IMR-90 (cell line): ENCODE measurements at places on chromosomes 5 and 9. TPM values are rescaled to one million over a fixed set of nuclear protein-coding genes. Genes with fewer than 3 reads are reported as not detected.

GRCh38 chr5:139955053-139955605 is 88.0 kb downstream of the NRG2 start:
- no peak for DNase-seq

EPB41L4A gene
- total RNA-seq = under 0.01 TPM in 2 replicates

- peak; percentile 61 for DNase-seq
Measured at GRCh38 chr9:71683598-71684235, 84.6 kb downstream of the CEMIP2 start.

DNA sequence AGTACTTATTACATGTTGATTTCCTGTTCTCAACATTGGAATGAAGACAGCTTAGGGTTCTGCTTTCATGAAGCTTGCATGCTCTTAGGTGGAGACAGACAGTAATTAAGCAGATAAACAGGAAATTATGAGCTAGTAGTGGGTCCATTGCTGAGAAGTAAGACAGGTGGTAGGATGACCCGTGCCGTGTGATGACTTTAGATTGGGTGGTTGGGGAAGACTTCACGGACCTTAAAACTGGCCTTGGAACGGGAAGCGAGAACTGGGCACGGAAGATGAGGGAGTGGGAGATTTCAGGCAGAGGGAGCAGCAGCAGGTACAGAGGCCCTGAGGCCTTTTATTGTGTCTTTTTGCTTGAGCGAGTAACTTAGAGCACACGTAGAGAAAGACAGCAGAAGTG is 27.2 kb downstream of the ABL1 start:
- DNase-seq = no peak

GRCh38 chr5:42397267-42397666 is 26.0 kb upstream of the GHR start:
- DNase-seq = no peak

GRCh38 chr5:122195802-122196394 is 66.6 kb downstream of the ZNF474 start:
- DNase-seq = peak; percentile 70

- DNase-seq = no peak
Measured at GRCh38 chr9:73243078-73243477, 91.4 kb downstream of the ANXA1 start.
